ENCODE measurements at places on chromosomes 1 and 21. TPM values are rescaled to one million over a fixed set of nuclear protein-coding genes. Genes with fewer than 3 reads are reported as not detected.

CA6 gene
- total RNA-seq, result not detected

DNA sequence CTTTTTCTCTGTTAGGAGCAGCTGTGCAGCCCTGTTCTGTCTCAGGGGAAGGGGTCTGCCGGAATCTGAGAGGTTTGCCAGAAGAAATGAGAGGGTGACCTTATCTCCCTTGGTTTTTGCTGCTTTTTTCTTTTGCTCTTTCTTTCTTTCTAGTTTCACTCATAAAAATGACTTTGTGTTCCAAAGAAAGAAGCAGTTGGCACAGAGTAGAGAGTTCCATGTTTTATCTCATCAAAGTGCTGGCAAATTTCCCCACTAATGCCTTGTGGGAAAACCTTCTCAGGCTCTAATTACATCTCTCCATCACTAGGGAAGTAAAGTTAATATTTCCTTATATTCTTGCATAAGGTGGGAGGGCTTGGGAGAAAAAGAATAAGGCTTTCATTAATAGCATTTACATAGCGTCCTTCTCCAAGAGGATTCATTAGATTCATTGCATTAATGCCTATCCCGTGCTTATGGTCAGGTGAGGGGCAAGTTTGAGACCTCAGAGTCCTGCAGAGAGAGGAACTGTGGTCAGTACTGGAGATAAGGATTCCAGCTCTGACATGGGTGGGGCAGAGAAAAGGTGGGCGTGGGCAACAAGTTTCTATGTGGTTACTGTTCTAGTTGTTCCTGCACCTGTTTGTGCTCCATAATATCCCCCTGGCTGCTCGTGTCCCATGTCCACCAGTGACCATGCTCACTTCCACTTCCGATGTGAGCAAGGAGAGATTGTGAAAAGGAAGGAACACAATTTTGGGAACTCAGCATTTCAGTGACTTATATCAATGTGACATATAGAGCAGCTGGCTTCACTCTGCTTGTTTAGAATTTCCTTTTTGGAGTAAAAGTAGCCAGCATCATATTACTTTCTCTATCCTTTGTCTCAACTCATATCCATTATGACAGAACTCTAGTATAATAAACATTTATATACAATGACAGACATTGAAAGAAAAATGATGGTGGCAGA is 79.5 kb downstream of the DISC1 start:
- no peaks in the 10 kb centered on the region for H3K36me3 ChIP-seq
- DNase-seq, result no peak
- H3K27ac ChIP-seq, result no peak overlapping the region
- no peaks in the 10 kb centered on the region for H3K4me1 ChIP-seq

DNA sequence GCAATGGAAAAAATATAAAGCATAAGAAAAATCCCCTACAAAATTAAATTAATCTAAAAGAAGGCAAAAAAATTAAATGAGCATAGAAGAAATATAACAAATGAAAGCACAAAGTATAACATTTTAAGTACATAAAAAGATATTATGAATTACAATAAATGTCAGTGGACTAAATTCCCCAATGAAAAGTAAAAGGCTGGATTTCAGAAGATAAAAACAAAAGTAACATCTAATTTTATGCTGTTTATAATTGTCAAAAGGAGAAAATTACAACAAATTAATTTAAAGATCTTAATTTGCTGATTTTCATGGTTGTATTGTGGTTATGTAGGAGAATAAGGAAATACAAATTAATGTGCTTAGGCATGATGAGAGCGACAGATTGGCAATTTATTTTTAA is 92.8 kb downstream of the NGF start:
- no peak overlapping the region for H3K4me3 ChIP-seq
- H3K4me1 ChIP-seq, result no peaks in the 10 kb centered on the region
- DNase-seq, result no peak
- no peak overlapping the region for H3K27ac ChIP-seq

GRCh38 chr1:59128239-59128736 is 168.6 kb upstream of the FGGY start:
- H3K27ac ChIP-seq, result peak overlapping the region; percentile 87
- H3K36me3 ChIP-seq, result no peaks in the 10 kb centered on the region
- DNase-seq, result peak; percentile 61
- H3K4me3 ChIP-seq, result no peak overlapping the region
- H3K4me1 ChIP-seq, result peaks cover 32% of the 10 kb centered on the region
- no peaks in the 10 kb centered on the region for H3K27me3 ChIP-seq

- H3K4me3 ChIP-seq, result no peak overlapping the region
- H3K4me1 ChIP-seq, result no peaks in the 10 kb centered on the region
- no peak overlapping the region for H3K27ac ChIP-seq
- H3K36me3 ChIP-seq, result no peaks in the 10 kb centered on the region
Measured at GRCh38 chr21:44477712-44478111, 22.4 kb downstream of the LRRC3 start.

GRCh38 chr1:21307663-21308305 is 17.5 kb upstream of the ECE1 start:
- no peaks in the 10 kb centered on the region for H3K27me3 ChIP-seq
- H3K4me1 ChIP-seq, result peaks cover 33% of the 10 kb centered on the region
- no peak overlapping the region for H3K4me3 ChIP-seq
- no peak for DNase-seq
- no peaks in the 10 kb centered on the region for H3K36me3 ChIP-seq

GRCh38 chr1:15018767-15019166 is 134.8 kb upstream of the TMEM51 start:
- no peaks in the 10 kb centered on the region for H3K36me3 ChIP-seq
- DNase-seq, result no peak
- peaks cover 13% of the 10 kb centered on the region for H3K4me1 ChIP-seq
- H3K27ac ChIP-seq, result no peak overlapping the region

- DNase-seq, result peak; percentile 62
- H3K4me1 ChIP-seq, result no peaks in the 10 kb centered on the region
- no peak overlapping the region for H3K4me3 ChIP-seq
- H3K36me3 ChIP-seq, result no peaks in the 10 kb centered on the region
- peaks cover 12% of the 10 kb centered on the region for H3K27me3 ChIP-seq
- no peak overlapping the region for H3K27ac ChIP-seq
Measured at GRCh38 chr1:209565759-209566678, 17.5 kb upstream of the CAMK1G start.

DNA sequence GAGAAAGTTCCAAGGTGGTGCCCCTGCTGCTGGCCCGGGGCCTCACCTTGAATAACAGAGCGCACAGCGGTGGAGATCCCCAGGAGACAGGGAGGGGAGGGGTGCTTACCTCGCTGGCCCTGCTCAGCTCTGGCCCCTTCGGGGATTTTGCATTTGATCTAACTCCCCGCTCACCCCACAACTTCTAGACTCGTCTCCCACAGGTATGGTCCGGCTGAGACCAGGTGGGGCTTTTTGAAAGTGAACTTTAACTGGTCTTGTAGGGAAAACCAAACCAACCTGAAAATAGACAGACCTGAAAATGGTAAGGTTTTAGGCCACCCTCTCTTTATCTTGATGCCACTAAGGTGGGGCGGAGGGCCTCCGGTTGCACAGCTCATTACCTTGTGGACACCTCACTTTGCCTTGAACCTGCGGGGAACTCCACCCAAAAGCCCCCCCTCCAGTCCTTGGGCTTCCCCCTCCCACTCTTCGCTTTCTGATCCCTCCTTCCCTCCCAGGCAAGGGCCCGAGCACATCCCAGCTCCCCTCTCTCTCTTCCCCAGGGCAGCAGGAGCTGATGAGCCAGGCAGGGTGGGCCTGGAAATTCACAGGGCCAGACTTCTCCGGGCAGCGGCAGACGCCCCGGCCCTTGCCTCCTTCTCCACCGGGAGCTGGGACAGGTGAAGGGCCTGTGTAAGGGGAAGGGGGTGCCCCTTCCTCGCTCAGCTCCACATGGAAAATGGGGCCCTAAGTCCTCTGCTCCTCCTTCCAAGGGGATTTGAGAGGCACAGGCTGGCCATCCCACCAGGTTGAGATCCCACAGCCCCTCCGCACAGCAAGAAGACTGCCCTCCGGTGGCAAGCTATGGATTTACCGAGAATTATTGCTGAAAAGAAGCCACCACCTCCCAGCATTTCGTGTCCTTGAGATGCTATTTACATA is 16.1 kb downstream of the TNFRSF8 start:
- H3K36me3 ChIP-seq, result no peaks in the 10 kb centered on the region
- H3K27me3 ChIP-seq, result no peaks in the 10 kb centered on the region
- H3K4me3 ChIP-seq, result no peak overlapping the region
- DNase-seq, result peak; percentile 37
- no peaks in the 10 kb centered on the region for H3K4me1 ChIP-seq

Measured in endothelial cell of umbilical vein (primary cell).